ENCODE measurements at places on chromosomes 7 and 10.
A peak's percentile ranks its signal among the peaks of the same experiment; 100 is the strongest.

GRCh38 chr7:15915686-15916293 lies 229.3 kb upstream of the MEOX2 start:
- no peak for DNase-seq

GRCh38 chr7:143929224-143929920 lies 5.7 kb upstream of the OR2F2 start:
- no peak for DNase-seq

GRCh38 chr7:111741811-111742240 lies 179.5 kb upstream of the IMMP2L start:
- no peak for DNase-seq

- no peak for DNase-seq
These were observed 28.2 kb downstream of the IL15RA start for GRCh38 chr10:5949009-5949759.

DNA sequence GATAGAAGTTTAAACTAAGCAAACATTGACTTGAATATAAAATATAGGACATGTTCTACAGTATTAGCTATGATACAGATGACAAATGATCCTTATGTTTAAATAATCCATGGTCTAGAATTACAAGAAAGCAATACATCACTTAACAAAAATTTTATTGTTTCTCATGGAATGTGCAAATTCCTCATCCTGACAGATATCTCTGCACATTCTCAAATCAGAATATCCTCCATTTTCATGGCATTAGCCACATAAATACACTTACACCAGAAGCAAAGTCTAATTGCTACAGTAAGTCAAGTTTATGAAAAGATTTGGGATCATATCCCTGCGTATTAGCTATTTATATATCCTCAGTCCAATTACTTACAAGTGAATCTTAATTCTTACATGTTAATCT lies 57.6 kb downstream of the PCLO start:
- DNase-seq = no peak

GRCh38 chr10:47331491-47331890 lies 9.2 kb downstream of the GDF2 start:
- no peak for DNase-seq

DNA sequence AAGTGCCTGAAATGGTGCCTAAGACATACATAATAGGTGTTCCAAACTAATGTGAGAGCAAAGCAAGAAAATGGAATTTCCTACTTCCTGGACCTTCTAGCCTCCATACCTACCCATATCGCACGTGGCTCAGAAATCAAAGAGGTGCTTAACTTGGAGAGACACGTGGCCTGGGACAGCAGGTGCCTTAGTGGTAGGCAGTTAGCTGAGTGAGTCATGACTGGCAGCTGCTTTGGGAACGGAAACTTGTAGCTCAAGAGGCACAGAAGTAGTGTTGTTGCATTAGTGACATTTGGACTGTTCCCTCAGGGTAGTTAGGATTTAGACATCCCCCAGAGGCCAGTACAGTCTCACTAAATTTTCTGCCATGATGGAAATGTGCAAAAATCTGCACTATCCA lies 12.0 kb upstream of the BMPER start:
- no peak for DNase-seq

GRCh38 chr7:78959477-78959876 lies 494.0 kb downstream of the MAGI2 start:
- no peak for DNase-seq

GRCh38 chr10:47035819-47036337 lies 124.7 kb downstream of the PTPN20 start:
- DNase-seq = no peak

GRCh38 chr7:148699782-148700629 lies 1.3 kb downstream of the CUL1 start:
- DNase-seq = peak; percentile 57

GRCh38 chr7:22718200-22718711 lies 8.7 kb upstream of the IL6 start:
- DNase-seq = peak; percentile 86

GRCh38 chr10:132497861-132498561 lies 39.6 kb upstream of the INPP5A start:
- DNase-seq = no peak

DNA sequence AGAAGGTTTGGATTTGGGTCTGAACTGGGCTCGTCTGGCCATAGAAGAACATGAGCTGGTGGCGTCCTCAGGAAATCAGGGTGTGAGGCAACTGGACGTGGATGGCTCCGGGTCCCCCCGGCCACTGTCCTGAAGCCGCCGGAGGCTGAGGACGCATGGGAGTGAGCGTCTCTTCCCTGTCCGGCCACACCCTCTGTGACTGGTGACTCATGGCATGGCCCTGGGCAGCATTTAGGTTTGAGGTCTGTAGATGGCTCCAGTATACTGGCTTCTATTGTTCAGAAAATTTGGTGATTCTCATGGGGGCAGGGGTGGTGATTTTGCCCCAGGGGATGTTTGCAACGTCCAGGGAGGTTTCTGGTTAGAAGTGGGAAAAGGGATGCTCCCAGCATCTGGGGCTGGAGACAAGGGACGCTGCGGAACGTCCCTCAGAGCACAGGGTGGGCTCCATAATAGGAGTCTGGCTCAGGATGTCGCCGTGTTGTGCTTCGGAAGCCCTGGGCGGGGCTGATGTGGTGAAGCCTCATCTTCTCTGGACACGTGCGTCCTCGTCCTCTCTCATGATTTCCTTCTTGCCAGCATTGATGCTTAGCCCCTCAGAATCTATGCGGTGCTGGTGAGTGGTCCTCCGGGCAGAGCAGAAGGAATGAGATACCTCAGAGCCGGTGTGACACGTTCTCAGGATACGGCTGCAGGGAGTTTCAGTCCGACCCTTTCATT lies 49.9 kb downstream of the PITRM1 start:
- DNase-seq = peak; percentile 89
